ENCODE measurements at places on chromosomes 7 and 10.

DNA sequence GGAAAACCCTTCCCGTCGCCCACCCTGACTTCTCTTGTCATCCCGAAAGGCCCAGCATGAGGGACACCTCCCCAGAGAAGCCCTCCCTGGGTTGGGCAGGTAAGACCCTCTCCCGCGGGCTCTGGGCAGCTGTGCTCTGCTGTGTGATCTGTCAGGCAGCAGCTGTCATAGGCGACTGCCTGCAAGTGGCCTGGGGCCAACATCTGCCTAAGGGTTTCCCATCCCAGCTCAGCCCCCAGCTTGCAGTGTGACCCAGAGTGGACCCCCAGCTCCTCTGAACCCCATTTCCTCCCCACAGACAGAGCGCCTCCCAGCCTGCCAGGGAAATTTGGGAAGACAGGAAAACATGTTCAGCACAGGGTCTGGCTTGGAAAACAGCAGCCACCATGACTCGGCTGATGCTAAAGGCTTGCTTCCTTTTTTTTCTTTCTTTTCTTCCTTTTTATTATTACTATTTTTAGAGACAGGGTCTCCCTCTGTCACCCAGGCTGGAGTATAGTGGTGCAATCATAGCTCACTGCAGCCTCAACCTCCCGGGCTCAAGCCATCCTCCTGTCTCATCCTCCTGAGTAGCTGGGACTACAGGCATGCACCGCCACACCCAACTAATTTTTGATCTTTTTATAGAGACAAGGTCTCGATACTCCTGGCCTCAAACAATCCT is 18.3 kb upstream of the TNRC18 start:
- DNase-seq, result no peak

- DNase-seq, result no peak
These were observed 33.0 kb upstream of the PPP1R3C start for GRCh38 chr10:91665842-91666241.

DNA sequence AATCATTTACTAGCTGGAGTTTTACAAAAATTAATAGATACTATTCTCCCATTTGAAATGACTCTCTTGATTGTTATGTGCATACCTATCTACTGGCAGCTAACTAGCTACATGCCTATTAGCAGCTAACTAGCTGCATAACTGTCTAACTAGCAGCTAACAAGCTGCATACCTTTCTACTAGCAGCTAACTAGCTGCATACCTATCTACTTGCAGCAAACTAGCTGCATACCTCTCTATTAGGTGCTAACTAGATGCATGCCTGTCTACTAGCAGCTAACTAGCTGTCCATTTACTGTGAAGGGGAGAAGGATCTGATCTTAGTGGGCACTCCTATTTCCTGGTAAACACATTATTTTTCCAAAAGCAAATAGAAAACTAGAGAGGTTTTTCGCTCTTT is 439.4 kb upstream of the PFKP start:
- DNase-seq, result no peak

GRCh38 chr10:90741926-90742565 is 115.8 kb downstream of the HTR7 start:
- DNase-seq, result no peak

DNA sequence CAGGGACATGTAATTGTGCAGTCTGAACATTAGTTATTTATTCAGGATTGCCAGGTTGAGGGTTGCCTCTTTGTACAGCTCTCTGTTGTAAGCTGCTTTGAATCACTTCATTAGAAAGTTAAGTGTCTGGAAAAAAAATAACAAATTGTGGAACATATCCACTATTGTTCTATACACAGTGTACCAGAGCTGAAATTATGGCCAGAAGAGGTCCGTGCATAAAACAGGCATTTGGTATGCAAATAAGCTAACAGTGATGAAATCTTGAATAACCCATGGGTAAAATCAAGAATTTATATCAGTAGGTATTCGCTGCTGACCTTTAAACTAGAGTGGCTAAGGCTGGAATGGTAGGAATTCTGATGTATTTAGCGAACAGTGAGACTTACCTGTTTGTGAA is 152.1 kb downstream of the LHFPL3 start:
- DNase-seq, result no peak

- DNase-seq, result no peak
These were observed 87.2 kb upstream of the UNC5B start for GRCh38 chr10:71124921-71125748.

- DNase-seq, result peak; percentile 60
These were observed 863 bp downstream of the ST8SIA6 start for GRCh38 chr10:17453373-17454091.

- DNase-seq, result no peak
These were observed 20.4 kb downstream of the AQP1 start for GRCh38 chr7:30931929-30932540.

- no peak for DNase-seq
These were observed 361.6 kb downstream of the SORCS1 start for GRCh38 chr10:106802949-106803348.

DNA sequence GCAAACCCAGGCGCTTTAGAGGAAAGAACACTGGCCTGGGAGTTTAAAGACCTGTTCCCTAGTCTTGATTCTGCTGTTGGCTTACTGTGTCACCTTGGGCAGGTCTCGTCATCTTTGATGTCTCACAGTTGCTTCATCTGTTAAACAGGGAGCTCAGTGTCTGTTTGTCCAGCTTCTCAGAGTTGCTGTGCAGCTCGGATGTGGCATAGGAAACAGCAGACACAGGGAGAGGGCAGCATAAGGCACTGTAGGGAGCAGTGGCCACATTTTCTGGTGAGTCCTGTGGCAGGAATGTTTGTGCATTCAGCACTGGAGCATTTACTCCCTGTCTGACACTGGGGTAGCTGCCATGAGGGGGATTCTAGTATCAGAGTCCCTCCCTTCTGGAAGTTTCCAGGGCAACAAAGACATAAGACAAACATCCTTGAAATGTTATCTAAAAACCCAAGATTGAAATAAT is 2.0 kb downstream of the REPIN1 start:
- DNase-seq, result no peak

- no peak for DNase-seq
These were observed 96.4 kb downstream of the BUB3 start for GRCh38 chr10:123250640-123251039.

DNA sequence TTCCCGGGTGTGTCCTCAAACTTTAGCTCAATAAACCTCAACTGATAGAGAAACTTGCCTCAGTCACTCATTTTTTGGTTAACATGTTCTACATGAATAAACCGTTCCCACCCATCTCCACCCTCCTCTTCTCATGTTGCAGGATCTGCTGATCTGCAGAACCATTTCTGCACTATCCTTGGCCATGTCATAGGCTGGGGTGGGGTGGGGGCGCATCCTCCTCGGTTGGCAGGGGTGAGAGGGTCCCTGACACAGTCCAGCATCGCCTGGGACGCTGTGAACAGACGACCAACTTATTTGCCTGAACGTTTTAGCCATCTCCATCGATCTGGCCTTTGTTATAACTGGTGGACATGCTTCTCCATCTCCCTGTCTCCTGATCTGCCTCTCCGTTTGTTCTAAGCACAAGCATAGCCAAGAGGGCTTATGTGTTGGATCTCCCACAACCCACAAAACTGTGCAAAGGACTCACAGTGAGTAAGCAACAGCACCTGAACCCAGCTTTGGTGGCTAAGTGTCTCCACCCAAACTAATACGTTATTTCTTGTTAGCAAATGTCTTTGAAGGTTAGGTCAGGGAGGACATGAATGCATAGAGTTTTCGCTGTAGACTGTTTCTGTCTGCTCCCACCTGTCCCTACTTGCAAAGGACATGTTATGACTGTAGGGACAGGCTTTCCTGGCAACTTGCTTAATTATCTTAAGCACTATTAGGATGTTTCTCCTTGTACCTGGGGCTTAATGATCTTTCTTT is 51.7 kb downstream of the PRKCQ start:
- no peak for DNase-seq

DNA sequence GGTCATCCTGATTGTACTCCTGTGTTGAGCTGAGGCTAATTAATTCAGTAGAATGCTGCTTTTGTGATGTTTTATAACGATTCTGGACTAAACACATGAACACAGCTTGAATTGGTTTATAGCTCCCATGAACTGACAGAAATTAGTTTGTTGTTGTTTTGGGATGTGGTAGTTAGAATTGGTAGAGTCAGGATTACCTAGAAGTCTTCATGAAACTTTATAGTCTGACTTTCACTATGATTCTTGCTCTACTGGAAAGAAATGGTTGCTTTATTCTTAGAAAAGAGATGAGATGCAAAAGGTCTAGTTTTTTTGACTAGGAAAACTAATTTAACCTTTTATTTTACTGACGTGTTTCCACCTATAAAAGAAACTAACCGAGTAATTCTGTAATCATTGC is 23.4 kb upstream of the TRUB1 start:
- no peak for DNase-seq

DNA sequence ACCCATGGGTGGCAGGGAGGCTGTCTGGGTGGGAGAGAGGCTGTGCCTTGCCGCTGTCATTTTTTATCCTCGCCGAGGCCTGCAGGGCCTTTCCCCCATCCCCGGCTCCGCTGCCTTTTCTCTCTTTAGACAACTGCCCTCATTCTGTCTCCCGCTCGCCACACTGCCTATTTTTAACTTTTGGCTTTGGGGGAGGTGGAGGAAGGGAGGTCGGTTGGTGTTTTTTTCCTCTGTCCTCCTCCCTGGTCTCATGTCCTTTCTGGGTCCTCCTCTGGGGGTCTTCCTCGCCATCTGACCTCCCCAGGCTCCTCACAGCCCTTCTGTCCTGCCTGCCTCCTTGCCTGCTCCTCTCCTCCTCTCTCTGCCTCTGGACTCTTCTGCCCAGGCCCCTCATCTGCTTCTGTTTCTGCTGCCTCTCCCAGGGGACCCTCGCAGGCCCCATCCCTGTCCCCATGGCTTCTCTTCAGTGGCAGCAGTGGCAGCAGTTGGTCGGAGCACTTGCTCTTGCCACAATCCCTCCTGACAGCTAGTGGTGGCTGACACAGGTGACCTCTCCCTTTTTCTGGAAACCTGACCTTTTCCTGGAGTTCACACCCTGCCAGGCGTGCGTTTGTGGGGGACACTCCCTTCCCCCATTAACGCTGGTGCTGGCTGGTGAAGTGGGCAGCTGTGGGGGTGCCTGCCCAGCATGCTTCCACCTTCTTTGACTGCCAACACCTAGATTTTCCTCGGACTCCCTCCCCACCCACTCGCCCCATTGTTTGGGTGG is 19.5 kb upstream of the PCBD1 start:
- no peak for DNase-seq

DNA sequence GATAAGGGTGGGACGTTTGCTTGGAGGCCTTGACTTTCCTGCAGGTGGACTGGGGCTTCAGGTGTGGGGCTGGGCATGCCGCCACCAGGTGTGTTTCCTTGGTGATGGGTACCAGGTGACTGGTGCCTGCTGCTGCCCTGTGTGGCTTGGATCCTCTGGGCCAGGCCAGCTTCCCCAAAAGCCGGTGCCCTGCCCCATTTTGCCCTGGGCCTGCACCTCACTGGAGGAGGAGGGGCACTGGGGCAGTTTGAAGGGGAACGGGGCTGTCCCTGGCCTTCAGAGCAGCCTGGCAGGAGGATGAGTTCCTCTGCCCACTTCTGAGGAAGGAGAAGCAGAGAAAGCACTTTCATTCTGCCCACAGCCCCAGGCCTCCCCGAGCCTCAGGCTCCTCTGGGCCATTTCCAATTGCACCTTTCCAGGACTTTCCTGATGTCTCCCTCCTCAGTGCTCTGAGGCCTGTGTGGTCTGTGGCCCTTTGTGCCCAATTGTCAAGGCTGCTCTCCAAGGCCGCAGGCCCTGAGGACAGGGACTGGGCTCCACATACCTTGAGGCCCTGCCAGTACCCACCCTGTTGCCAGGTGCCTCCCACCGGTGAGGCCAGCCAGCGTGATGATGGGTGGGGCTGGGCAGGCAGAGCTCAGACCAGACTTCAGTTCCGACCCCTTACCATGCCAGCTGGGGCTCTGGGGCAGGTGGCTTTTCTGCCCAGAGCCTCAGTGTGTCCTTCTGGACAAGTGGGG is 25.3 kb upstream of the SMARCD3 start:
- no peak for DNase-seq

- no peak for DNase-seq
These were observed 159.7 kb downstream of the GNAI1 start for GRCh38 chr7:80294346-80294745.

- DNase-seq, result no peak
These were observed 152.9 kb downstream of the NRF1 start for GRCh38 chr7:129764247-129765084.

- DNase-seq, result no peak
These were observed 625.0 kb upstream of the ADARB2 start for GRCh38 chr10:2362331-2362730.

DNA sequence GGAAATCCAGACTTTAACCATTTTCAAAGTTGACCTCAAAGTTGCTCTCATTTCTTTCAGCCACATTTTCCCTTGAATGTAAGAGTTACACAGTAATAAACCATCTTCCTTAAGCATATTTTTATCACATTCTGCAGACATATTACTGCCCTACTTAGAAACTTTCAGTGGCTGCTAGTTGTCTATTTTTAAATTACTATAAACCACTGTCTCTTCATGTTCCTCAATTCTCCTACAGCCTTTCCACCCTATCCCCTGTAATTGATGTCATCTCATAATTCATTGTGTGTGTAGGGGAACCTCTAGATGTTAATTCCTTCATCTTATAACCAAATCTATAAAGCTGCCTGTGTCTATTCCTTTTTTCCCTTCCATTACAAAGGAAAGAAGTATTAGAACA is 78.1 kb upstream of the STRIP2 start:
- no peak for DNase-seq

DNA sequence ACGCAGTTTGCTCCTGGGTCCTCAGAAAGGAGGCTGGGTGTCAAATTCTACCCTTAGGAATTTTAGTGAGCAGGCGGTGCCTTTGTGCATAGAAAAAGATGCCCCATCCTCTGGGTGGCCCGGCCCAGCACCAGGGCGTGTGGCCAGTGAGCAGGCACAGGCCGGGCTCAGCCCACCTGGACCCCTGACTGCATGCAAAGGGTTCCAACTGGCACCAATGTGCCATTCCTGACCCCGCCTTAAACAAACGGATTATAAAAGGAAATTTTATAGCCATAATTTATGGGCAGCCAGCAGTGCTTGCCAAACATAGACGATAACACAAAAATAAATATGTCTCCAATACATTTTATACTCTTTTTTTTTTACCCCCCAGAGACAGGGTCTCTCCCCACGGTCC is 40.1 kb upstream of the GNA12 start:
- DNase-seq, result no peak

DNA sequence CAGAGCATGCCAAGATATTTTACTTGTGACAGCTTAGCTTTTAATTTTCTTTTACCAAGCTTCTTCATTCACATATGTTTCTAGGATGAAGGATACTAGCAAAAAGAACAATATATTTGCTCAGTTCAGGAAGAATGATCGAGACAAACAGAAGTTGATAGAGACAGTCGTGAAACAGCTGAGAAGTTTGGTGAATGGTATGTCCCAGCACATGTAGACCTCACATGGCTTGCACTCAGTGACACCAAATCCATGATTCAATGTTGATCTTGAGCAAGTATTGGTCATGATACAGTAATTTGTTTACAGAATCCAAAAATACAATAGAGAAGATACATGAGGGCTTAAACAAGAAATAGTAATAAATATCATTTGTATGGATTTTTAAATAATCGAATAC is 2.5 kb upstream of the CYP26C1 start:
- no peak for DNase-seq

Measured in prostate gland (tissue), 2 donors.